ENCODE measurements at places on chromosomes 7 and 10.
A peak's percentile ranks its signal among the peaks of the same experiment; 100 is the strongest.

DNA sequence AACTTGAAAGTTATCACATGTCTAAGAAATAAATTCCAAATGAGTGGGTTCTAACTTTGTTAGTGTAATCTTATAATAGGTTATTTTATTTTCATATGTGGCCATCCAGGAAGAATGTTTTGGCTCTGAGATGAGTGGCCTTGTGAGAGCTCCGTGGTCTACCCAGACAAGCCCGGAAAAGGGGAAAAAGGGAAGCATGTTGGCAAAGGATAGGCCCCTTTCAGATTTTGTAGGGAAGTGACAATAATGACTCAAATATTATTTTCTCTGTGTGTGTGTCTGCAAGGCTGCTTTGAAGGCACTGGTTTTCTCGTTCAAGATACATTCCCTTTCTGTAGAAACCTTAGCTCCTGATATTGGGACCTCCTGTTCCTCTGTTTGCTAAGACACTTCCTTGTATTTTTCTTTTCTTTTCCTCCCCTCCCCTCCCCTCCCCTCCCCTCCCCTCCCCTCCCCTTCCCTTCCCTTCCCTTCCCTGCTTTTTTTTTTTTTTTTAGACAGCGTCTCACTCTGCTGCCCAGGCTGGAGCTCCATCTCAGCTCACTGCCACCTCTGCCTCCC is 240.8 kb downstream of the LRMDA start:
- DNase-seq = no peak

DNA sequence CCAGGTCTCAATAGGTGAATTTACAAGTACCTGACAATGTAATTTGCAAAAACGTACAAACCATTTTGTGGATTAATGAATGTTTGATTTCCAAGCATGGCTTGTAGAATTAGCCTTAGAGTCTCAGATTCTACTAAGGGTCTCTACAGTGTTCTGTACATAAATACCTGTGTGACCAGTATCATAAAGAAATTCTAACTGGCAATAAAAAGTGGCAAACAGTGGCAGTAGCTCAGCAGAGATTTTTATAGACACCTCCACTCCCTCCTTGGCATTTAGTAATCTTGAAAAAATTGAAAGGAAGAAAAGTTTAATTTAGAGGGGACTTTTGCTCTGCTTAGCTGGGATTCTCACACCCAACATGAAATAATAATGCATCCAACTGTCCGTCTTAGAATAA is 220.8 kb downstream of the POU6F2 start:
- DNase-seq = no peak

DNA sequence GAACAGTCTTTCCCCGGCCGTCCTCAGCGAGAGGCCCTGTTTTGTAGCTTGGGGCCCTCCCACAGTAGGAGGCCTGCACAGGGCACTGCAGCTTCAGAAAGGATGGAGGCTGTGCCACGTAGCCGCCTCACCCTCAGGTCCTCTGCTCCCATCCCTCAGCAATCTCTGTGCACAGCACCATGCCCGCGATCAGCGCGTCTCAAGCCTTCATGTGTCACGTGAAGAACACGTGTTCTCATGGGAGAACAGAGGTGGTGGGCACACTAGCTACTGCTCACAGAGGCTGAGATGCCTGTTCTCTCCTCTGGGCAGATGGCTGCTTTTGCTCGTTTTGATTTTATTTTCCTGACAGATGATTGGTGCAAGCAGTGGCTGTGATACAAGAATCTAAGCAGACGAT is 8.5 kb upstream of the SHH start:
- DNase-seq = no peak

DNA sequence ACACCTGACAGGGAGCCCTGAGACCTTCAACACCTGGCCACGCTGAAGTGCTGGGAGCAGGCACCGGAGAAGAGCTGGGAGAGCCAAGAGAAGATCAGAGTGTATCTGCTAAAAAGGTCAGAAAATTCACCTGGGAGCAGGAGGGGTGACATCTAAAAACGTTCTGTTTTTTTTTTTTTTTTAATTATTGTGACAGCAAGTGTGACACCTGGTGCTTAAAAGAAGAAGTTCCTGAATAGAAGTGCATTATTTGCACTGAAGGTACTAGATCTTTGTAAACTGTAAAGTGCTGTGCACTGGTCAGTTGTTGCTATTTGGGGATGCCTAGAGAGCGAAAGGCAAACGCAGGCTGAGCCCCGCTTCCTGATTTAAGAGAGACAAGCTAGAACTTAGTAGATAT is 422.0 kb downstream of the PLXNA4 start:
- DNase-seq = no peak

DNA sequence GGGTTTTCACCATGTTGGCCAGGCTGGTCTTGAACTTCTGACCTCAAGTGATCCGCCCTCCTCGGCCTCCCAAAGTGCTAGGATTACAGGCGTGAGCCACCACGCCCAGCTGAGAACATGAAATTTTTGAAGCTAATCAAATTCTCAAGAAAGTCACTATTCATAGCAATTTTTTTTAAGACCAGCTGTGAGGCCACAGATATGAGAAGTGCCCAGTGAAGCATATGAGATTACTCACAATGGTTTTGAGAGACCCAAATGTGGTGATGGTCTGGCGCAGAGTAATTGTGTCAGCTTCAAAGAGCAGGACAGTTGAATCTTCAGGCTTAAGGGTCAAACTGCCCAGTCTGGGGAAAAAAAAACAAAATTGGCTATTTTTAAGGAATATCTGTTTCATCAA is 16.2 kb downstream of the NCOA4 start:
- no peak for DNase-seq

DNA sequence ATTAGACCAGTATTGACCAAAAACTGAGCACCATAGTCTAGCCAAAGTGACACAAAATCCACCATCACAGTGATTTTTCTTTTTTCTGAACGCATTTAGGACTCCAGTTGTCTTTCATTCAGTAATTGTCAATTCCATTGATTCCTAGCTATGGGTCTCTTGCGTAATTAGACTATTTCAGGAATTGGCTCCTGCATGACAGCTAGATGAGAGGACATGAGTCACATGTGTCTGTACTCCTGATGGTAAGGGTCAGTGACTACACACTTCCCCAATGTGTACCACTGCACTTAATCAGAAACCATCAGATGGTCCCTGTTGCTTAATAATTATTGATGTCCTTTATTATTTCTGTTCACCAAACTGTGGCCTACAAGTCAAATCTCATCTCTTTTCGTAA is 469.5 kb downstream of the POM121L12 start:
- no peak for DNase-seq

DNA sequence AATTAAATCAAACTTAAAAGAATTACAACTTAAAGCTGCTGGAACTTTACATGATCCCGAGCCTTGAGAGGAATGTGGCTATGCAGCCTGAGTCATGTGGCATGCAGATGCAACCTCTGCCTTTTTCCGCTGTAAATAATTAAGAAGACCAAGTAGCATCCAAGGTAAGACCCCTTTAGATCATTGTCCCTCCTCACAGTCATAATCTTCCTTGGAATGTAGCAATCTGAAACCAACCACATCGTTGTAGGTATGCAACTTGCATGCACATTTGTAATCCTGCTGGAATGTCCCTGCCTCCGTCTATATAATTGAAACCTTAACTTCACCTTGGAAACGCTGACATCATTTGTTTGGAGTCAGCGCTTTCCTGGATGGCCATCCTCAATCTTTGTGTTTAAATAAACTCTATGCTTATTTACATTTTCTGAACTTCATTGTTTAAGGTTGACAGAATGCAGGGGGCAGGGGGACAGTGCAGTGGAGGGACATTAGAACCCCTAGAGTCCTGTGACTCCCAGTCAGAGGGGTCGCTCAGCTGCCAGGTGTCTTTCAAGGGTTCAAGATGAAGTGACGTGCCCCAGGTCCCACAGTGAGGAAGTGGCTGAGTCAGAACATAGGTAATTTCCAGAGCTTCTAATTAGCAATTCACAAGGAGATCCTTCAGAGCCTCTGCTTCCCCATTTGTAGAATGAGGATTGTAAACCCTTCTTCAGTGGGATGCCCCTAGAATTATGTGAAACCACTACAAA is 110.7 kb downstream of the RALA start:
- peak; percentile 94 for DNase-seq

DNA sequence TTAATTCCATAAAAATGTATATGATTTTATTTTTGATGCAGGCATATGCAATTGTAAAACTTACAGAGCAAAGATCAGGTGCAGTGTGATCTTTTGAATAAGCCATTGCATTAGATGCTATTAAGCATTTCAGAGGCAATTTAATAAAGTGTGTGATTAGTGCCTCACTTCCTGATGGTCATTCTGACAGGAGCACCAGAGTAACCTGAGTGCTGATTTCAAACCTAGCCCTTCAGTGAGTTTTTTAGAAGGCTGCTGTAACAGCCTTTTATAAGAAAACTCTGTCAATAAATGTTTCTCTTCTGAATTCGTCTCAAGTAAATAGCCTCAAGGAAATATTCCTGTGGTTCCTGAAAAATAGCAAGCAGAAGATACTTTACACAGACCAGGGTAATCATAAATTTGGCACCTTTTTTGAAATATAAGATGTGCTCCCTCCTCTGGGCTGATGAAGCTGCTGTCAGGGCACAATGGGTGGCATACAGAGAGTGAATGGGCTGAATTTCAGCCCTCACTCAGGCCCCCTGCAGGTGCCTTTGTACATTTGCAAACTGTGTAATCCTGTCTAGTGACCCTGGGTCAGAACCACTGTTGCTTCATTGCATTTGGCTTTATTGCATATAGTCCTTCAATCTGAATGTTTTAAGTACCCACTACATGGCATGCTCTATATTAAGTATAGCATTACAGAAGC is 193.7 kb upstream of the CSTF2T start:
- no peak for DNase-seq

- DNase-seq = no peak
These were observed 3.8 kb upstream of the SERPINE1 start for GRCh38 chr7:101122933-101123702.

GRCh38 chr7:159328096-159328495 is 183.4 kb upstream of the VIPR2 start:
- DNase-seq = no peak

GRCh38 chr10:61973169-61973568 is 71.7 kb downstream of the ARID5B start:
- DNase-seq = no peak

- DNase-seq = no peak
These were observed 8.9 kb upstream of the CUBN start for GRCh38 chr10:17138460-17139042.

GRCh38 chr7:155676052-155676451 is 31.6 kb downstream of the RBM33 start:
- DNase-seq = no peak

DNA sequence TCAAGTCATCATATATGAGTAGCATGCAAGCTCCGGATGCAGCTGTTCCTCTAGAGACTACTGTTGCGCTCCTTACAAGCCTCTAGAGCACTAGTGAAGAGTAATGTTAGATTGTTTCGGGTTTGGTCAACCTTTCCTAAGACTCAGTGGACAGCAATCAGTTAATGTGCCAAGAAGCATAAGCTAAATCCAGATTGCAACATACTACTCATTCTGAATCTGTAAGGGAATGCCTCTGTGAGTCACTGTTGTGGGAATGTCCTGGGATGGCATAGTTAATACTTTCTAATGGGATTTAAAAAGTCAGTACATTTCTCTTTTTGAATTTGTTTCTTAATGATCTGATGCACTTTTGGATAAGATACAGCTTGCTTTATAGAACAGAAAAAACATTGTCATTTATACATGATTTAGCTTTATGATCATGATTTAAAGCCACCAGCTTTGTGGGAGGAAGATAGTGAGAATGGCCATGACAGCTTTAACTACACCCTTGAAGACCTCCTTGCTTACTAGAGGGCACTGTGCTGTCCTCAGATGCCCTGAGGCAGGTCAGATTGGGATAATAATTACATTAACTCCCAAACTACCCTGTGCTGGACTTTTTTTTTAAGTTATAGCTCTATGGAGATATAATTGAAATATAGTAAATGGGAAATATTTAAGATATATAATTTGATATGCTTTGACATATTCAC is 138.4 kb downstream of the SDK1 start:
- peak; percentile 98 for DNase-seq

GRCh38 chr10:19195698-19196097 is 147.1 kb downstream of the MALRD1 start:
- DNase-seq = no peak

DNA sequence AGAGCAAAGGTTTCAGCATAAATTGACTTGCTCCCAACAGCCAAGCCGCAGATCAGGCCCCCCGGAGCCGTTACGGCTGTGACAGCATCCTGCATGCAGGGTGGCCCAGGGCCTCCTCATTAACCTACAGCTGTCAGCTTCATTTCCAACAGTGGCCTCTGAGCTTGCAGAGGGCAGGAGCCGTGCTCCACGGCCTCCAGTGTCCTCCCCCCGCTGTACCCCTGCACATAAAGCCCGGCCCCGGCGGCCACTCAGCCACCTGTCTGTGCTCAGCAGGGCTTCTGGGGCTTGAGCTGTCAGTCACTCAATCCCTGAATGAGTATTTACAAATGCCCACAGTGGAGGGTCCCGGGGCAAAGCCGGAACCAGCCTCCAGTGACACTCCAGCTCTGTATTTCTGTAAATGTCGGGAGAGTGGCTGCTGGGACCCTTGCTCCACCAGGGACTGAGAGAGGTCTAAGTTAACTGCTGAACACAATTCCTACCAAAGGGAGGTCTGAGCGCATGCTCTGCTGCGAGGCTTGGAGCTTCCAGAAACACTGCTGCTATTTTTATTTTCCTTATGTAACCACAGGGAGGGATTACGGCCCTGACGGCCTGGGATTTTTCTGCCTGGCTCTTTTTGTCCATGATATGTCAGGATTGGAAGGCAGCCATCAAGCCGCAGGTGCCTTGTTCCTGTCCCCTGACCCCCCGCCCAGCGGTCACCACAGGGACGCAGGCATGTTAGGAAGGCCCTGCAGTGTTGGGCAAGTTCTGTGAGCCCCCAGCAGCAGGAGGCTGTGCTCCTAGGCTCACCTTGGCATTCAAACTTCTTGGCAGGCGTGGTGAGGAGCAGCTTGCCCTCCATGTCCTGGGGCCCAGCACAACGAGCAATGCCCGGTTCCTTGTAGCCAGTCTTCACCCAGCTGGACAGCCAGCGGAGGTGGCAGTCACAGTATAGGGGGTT is 165.0 kb downstream of the SLIT1 start:
- no peak for DNase-seq

DNA sequence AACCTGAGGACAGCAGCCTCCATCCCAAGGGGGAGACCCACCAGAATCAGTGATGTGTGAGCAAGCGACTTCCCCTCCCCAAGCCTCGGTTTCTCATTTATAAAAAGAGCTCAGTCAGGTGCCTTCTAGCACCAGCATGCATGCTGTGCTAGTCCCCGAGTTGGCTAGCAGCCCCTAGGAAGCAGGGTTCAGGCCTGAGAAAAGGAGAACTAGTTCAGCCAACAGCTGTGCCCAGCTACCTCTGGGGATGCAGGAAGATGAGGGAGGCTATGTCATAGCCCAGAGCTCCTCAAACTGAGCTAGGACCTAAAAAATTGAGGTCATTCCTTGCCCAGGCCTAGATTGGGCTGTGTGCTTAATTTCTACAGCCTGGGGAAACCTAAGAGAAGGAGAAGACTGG is 13.7 kb downstream of the DRGX start:
- no peak for DNase-seq

- DNase-seq = peak; percentile 85
These were observed 38.2 kb upstream of the CDK6 start for GRCh38 chr7:92874567-92874966.
